AG20443 (cell line): ENCODE measurements at places on chromosomes 5 and 9.

DNA sequence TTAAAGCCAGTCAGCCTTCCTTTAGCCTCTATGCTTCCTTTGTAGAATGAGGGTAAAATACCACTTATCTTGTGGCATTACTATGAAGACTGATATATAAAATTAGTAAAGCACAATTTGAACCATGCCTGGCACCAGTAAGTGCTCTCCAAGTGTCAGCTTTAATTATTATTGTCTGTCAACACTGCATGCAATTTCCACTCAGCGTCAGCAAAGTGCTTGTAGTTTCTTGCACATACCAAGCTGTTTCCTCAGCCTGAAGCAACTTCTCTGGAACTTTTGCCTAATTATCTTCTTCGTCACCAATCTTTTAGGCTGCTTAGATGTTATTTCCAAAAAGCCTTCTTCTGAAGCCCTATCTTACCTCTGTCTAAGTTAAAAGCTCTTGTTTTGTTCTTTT lies 177.3 kb downstream of the CDC42SE2 start:
- peak; percentile 13 for DNase-seq

DNA sequence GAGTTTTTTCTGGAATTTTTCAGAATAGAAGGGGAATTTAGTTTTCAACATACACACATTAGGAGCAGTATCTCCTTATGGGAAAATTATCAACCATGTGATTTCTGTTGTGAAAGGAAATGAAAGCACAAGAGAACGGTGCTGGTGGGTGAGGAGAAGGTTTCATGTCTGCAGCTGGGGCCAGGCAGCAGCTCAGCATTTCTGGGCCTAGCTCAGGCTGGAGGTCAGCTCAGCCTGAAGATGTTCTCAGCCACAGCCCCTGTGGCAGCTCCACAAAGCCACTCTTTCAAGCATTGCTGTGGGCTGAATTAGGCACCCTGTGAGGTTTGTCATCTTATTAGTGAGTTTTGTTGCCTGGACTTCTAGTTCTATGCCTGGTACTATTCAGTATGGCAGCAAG lies 90.3 kb downstream of the DIRAS2 start:
- DNase-seq = no peak

DNA sequence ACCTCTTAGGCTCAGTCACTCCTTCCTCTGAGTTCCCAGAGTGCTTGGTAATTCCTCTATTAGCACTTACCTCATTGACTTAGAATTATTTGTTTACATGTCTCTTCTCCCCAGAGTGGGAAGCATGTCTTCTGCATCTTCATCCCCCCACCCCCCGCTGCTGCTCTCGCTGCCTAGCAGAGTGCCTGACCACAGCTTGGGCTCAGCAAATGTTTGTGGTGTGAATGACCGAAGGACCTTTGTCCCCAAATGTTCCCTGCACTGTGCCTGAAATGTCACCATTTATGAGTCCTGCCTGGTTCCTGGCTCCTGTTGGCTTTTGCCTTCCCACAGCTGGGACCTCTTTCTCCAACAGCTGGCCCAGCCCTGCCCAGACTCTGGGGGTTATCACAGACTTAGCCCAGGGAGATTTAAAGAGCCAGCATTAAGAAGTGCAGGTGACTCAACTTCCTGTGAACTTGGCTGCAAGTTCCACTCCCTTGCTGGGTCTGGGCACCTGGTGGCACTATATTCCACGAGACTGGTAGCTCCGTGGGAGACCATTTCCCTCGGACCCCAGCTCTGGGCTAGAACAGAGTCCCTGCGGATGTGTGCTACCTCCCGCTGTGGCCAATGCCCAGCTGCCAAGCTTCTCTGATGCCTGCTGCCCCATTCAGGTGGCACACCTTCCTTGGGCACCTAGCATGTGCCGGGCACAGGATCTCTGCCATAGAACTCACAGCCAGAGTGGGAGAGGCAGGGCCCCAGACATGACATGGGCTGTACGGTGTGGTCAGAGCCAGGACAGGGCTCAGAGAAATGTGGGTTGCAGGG lies 1.8 kb upstream of the HMCN2 start:
- peak; percentile 14 for DNase-seq

DNA sequence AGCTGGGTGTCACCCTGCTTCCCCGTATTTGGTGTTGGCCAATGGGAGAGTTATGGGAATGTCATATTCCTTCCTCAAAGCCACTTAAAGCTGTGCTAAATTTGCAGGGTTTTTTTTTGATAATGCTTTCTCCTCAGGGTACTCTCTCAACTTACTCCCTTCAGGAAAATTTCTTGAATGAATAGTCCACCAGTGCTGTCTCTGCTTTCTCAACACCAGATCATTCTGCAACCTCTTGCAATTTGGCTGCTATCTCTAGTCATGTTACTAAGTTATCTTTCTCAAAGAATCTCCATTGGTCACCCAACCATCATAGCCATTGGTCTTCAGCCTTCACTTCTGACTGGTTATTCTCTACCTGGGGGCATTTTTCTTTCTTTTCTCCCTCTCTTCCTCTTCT lies 13.4 kb upstream of the TNFAIP8 start:
- no peak for DNase-seq

DNA sequence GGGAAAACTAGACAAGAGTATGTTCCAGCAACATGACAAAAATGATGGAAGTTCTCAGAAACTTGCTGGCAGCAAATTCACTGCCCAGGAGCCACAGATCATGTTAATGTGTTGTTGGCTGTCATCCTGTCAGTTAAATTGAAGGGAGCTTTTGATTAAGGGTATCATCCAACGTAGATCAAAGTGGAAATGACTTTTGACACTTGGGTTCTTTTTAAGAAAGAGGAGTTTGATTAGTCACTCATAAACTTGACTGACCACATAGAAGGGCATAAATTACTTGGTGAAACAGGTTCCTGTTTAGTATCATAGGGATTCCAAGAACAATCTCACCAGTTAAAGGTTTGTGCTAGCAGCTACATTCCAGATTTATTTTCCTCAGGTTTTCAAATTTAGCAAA lies 288.7 kb downstream of the CSNK1G3 start:
- DNase-seq = no peak

GRCh38 chr5:169768416-169768815 lies 131.3 kb downstream of the DOCK2 start:
- no peak for DNase-seq

DNA sequence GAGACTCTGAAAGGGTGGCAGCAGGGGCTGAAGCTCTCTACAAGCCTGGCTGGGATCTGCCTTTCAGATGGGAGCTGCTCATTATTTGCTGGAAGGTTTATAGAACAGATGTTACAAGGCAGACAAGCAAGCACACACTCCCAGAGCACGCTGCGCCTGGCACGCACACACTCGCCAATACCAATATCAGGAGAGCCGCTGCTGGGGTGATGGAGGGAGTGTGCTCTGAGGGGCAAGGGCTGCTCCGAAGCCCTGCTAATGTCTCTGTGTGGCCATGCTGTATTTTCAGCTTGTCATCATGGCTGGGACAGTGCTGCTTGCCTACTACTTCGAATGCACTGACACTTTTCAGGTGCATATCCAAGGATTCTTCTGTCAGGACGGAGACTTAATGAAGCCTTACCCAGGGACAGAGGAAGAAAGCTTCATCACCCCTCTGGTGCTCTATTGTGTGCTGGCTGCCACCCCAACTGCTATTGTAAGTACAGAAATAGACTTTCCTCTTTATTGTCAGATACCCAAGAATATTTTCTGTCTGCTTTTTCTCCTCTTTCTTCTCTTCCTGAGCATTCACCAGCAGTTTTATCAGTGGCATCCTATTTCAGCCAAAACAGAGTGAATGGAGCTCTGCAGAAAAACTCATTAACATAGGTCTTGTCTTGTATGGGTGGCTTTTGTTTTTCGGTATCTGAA lies 115.1 kb downstream of the BAAT start:
- DNase-seq = no peak

DNA sequence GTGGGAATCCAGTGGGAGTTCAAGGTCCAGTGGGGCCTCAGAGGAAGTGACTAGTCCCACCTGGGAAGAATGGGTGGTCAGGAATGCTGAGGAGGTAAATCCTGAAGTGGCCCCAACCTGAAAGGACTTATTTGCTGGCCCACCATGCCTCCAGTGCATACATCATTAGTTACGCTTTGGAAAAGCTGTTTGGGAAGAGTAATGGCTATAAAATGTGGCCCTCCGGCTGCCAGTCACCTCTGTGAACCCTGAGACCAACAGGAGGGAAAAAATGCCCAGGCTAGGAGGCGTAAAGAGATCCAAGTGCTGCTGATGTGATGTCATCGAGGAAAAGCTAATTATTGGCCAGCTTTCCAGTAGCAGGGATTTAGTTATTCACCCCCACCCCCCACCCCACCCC lies 2.7 kb upstream of the SLC26A2 start:
- no peak for DNase-seq

- DNase-seq = no peak
Measured at GRCh38 chr9:68947015-68947414, 66.9 kb downstream of the PRKACG start.

DNA sequence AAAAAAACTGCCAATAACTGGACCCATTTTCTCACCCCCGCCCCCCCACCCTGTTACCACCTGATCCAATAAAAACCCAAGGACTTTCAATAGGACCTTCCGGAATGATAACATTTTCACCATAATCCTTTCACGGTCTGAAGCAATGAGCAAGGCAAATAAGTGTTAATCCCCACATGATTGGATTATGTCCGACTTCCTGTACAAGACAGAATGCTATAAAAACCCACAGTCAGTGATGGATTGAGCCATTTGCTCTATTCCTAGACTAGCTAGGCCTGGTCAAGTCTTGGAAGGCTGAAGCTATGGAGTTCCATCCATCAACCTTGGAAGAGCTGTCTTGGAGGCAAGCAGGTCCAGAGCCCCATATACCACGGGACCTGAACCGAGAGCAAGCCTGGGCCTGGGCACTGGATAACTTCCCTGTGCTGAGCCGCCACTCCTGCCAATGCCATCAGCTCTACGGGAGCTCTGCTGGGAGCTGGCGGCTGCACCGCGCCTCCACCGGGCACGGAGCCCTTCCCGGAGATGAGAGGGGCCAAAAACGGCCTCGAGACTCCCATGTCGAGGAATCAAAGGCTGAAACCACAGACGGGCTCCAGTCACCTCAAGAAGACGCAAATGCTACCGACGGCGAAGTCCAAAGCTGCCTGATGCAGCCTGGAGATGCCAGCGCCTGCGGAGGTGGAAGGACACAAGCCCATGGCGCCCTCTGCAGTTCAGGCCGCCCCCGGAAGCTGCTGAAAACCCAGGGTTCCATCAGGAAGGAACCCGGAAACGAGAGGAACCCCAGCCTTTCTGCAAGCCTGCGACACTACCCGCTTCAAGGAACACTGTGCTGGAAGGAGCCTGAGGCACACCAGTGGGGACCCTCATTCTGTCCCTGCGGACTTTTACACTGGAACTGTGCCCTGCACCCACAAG lies 69.2 kb downstream of the ANXA2R start:
- DNase-seq = peak; percentile 24

DNA sequence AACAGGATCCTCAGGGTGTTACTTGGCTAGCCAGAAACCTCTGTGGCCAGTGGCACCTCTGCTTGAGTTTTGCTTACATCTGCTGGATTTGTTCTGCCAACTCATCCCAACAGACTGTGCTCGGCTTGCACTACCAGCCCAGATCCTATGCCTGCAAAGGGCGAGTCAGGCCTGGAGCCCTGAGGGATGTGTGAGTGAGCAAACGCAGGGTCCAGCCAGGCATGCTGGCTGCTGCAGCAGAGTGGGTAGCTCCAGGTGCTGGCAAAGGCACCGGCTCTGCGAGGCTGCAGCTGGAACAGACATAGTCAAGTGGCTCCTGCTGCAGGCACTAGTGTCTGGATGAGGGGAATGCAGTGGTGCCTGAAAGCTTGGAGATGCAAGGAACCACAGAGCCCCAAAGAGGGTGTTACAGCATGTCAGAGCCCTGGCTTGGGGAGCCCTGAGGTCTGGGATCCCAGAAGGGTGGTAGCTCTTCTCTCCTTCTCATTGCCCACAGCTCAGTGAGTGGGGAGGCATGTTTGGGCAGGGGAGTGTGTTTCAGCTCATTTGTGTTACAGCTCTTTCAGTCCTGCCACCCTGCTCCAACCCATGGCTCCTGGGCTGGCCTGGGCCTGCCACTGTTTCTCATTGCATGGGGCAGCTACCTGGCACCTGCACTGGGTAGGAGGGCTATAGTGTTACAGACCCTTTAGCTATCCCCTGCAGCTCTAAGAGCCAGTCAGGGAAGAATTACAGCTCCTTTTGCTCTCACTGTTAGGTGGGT lies 332.6 kb downstream of the TAF11L14 start:
- DNase-seq = no peak

GRCh38 chr5:181190711-181191525 lies 14.1 kb downstream of the TRIM7 start:
- no peak for DNase-seq
